ENCODE measurements at places on chromosomes 6 and 20.
A peak's percentile ranks its signal among the peaks of the same experiment; 100 is the strongest.

- DNase-seq = no peak
These were observed 118.7 kb downstream of the ATG5 start for GRCh38 chr6:106206905-106207304.

DNA sequence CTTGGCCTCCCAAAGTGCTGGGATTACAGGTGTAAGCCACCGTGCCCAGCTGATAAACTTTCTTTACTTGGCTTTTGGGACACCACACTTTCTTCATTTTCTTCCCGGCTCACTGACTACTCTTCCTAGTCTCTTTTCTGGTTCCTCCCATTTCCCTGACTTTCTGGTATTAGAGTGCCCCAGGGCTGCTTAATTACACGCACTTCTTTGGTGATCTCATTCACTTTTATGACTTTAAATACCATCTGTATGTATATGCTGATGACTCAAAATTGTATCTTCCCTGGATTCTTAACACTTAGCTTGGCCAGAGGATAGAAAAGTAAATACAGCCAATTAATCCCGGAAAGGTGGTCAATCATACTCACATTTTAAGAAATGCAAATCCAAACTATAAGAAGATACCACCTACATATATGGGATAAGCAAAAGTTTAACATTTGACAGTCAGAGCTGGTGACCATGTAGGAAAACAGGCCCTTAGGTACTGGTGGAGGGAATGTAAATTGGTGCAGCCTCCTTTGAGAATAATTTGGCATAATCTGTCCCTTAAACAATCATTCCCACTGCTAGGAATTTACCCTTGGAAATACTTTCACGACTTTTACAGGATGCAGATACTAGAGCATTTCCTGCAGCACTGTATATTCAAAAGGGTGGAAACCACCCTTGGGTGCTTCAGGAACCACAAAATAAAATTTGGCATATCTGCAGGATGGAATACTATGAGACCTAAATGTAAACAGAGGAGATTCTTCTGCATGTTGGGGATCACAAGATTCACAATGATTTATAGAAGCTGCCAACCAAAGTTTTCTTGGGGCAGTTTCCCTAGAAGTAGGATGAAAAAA lies 9.4 kb upstream of the NANP start:
- DNase-seq = no peak

GRCh38 chr6:38681850-38682249 lies 21.1 kb downstream of the GLO1 start:
- DNase-seq = no peak

- DNase-seq = no peak
These were observed 122.8 kb downstream of the UST start for GRCh38 chr6:148869585-148869984.

DNA sequence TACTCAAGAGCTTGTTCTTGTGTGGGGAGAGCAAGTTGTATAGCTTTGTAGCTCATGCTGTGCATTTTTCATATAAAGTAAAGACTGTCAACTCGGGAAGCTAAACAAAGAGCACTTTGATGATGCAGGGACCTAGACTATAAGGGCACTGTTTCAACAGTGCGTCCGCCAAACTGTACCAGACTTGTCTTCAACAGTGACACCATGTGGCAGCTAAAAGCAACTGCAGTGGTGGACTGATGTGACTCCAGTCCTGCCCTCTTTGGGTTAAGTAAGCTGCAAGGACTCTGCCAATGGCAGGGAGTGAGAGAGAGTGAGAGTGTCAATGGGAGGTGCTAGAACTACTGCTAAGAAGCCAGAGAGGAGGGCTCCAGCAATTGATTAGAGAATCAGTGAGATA lies 48.1 kb upstream of the MC3R start:
- no peak for DNase-seq

DNA sequence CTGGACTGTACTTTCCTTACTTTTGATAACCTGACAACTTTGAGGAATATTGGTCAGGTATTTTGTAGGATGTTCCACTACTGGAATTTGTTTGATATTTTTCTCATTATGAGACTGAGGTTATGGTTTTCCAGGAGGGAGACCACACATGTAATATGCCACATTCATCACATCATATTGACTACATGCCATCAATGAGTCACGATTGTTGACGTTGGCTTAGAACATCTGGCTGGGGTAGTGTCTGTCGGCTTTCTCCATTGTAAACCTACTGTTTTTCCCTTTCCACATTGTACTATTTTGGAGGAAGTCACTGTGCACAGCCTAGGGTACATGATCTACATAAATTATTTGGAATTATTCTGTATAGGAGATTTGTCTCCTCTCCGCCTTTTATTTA lies 1.4 kb upstream of the STX11 start:
- no peak for DNase-seq

DNA sequence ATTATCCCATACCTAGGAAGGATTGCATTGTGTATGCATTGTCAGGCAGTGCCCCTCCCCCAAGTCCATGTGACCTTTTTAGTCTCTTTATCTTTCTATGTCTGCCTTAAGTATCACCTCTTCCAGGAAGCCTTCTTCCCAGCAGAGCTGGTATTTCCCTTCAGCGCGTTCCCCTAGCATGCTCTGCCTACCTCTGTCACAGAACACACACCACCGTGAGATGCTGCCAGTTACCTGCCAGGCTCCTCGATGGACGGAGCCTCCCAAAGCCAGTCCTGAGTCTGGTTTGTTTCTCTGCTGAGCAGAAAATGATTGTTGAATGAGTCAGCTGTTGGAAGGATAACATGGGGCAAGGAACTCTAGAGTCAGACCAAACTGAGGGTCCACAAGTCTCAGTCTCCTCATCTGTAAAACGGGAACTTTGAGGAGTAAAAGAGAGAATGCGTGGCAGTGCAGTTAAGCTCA lies 11.3 kb upstream of the ZNF335 start:
- DNase-seq = no peak

GRCh38 chr6:91590191-91590590 lies 1003.3 kb upstream of the MAP3K7 start:
- no peak for DNase-seq

DNA sequence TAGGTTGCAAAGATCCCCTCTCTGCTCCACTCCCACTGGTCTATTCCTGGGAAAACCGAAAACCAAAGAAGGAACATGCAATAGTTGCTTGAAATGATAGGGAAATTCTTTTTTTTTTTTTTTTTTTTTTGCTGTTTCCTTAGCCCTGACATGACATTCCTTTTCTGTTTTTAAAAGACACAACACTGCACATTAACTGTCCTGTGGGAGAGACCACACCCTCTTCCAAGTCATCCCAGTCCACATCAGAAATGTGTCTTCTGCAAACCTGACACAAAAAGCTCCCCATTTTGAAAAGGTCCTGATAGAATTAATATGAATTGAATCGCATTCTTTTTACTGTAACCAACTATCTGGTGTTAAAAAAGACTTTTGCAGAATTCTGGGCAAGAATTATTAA lies 43.4 kb upstream of the RIPOR2 start:
- no peak for DNase-seq

DNA sequence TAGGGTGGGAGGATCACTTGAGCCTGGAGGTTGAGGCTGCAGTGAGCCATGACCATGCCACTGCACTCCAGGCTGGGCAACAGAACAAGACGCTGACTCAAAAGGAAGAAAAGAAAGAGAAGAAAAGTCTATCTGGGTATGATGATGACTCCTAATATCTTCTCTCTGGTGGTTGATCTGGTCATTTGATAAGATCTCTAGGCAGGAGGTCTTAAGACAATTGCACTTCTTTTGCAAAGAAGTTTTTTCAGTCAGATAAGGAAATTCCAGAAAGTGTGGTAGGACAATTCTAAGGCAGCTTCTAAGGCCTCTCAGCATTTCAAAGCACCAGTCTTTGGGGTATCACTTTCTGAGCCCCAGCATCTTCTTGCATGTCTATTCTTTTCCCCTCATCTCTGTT lies 7.7 kb upstream of the AIF1 start:
- no peak for DNase-seq

GRCh38 chr6:124590001-124590400 lies 372.2 kb upstream of the RNF217 start:
- no peak for DNase-seq

DNA sequence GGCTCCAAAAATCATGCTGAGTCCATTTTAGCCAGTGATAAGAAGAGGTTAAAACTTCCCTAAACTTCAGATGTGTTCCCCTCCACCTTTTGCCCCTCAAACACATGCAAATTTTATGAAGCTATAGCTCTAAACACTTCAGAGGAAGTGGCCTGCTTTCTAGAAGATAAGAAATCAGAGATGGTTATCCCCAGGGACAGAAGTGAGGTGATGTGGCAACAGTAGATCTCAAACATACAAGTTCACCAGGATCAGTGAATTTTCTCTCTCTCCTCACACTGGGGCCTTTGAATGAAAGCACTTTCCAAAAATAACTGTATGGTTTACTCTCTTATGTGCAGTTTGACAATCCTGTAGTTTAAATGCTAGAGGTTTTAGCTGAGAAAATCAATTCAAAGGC lies 332.0 kb downstream of the BTBD9 start:
- DNase-seq = no peak

- no peak for DNase-seq
These were observed 939.5 kb downstream of the EPHA7 start for GRCh38 chr6:92479831-92480230.

DNA sequence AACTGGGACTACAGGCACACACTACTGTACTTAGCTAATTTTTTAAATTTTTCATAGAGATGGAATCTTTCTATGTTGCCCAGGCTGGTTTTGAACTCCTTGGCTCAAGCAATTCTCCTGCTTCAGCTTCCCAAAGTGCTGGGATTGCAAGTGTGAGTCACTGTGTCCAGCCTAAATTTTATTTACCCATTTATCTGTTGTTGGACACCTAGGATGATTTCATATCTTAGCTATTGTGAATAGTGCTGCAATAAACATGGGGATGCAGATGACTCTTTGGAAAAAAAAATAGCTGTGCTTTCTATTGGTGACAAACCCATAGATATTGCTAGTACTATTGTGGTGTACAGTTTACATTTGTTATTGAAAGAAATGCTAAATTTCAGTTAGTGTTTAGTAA lies 19.6 kb upstream of the SYNCRIP start:
- DNase-seq = no peak

GRCh38 chr6:135664527-135664926 lies 167.0 kb upstream of the AHI1 start:
- no peak for DNase-seq

GRCh38 chr6:6683969-6684833 lies 95.7 kb downstream of the LY86 start:
- DNase-seq = peak; percentile 14

GRCh38 chr20:44698351-44698750 lies 16.8 kb upstream of the CCN5 start:
- DNase-seq = no peak

- DNase-seq = no peak
These were observed 164.8 kb upstream of the ARID1B start for GRCh38 chr6:156612361-156612760.

DNA sequence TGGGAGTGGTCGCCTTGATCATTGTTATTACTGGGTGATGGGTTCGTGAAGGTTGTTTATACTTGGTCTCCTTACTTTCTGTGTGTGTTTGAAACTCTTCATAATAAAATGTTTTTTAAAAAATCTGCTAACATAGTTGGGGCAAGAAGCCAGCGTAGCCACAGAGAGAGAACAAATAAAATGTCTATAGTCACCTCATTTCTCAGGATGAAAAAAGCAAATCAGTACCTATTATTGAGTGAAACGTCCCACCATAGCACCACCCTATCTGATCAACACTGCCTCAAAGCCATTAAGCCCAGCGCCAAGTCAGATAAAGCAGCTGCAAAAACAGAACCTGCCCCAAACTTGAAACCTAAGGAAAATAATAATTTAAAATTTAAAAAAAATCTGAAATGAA lies 89.7 kb upstream of the TAB2 start:
- no peak for DNase-seq

GRCh38 chr6:18142591-18142861 lies 12.4 kb downstream of the TPMT start:
- DNase-seq = no peak

- DNase-seq = no peak
These were observed 101.9 kb upstream of the ARMC2 start for GRCh38 chr6:108746366-108746765.

DNA sequence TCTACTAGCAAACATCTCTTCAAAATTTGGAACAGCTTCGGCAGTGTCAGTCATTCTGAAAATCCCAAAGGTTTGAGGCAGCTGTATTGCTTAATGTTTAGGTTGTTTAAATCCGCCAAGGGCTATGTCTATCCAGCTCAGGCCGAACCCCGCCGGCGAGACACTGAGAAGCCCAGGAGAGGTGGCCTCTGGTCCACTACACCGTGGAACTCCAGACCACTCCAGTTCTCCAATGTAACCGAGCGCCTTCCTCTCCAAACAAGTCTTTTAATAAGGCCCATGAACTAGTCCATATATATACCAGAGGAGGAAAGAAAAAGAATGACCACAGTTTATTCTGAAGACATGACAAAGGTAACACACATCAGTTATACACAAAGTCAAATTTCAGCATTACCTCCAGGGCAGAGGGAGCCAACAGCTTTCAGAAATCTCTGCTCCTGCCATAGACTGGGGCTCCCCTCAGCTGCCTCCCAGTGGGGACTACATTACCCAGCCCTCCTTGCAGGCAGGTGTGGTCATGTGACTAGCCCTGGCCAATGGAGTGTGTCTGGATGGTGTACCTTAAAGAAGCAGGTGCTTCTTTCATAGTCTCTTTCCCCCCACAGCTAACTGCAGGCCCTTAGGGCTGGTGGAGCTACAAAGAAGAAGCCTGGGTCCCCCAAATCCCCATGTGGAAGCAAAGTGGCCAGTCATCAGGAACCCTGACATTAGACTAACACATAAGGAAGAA lies at the start of gene RAMACL:
Gene RAMACL, minus strand, starts transcription at position 255 of the 733 bp plus-strand sequence. Its CDS starts 201 bp downstream, at position 54.
- peak; percentile 34 for DNase-seq

DNA sequence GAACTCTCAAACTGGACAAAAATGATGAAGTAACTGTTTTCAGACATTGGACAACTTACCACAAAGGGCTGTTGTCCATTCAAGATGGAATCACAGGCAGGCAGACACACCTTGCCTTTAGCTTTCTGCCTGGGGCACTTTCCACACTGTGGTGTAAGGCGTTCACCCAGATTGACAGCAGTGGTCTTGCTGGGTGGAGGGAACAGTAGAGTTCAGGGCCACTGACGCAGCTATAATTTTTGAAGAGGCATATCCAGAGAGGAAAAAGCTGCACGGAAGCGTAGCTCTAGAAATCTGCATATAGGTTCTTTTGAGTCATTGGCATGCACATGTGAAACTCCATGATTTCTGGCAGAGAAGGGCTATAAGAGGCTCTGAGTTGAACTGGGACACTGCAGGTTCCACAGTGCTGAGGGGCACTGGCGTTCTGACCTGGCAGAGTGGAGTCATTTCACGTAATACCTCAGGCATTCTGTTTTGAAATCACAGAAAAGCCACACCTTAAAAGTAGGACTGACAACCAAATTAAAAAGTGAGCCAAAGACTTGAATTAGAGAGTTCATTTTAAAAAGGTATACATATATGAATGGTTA lies 105.0 kb upstream of the EDN1 start:
- DNase-seq = no peak

DNA sequence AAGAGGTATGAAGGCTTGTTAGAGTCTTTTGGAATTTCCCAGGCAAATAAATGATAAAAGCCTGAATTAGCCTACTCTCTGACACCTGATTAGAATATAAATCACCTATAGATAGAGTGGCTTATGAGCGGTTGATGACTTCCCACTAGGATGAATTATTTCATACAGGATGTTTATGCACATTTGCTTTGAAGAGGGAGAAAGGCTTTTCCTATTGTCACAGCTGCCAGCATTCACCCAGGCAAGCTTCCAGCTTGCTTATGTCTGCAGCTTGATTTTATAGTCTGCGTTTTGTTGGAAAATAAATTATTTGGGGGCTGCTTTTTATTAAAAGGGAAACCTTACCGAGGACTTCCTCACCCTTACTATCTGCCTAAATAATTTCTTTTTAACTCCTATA lies 51.3 kb upstream of the EIF2S2 start:
- no peak for DNase-seq

GRCh38 chr6:110561696-110562095 lies 85.3 kb upstream of the SLC22A16 start:
- no peak for DNase-seq
